ENCODE measurements at places on chromosomes 1 and 21.

DNA sequence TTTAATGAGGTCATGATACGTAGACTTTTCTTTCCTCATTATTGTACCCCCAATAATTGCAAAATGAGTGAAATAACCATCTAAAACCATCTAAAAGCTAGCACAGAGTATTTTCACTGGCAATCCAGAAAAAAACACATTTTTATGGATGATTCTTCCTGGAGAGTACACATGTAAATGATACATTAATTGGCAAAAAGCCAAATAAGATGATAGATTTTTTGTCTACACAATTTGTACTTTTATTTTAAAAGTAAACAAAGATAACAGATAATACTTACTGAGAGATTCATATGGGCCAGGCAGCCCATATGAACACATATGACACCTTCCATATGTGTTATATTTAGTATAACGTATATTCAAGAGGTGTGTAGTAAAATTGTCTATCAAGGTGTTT, 2.5 kb upstream of the KRTAP19-7 start:
- no peak for DNase-seq

- no peak for DNase-seq
Observed at GRCh38 chr1:246147524-246148461, 359.3 kb downstream of the SMYD3 start.

DNA sequence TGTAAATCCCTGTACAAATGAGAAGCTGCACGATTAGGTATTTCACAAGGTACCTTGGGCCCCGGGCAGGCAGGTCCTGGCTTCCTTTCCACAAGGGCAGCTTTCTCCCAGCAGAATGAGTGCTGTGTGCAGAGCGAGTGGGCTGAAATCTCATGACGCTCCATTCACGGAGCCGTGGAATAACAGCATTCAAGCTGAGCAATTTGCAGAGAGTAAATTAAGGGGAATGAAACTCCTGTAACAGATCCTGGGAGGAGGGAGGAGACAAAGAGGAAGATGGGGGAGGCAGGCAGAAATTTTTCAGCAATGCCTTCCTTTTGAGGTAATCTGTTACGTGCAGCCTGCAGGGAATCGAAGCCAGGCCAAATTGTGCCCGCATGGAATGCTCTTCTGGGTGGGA, 239.9 kb downstream of the TNR start:
- DNase-seq = no peak

- DNase-seq = peak; percentile 91
Observed at GRCh38 chr1:35930593-35931445, at the start of gene AGO3. AGO3 (plus strand) TSS chr1:35931105; CDS start chr1:35931427, 322 bp downstream.

- no peak for DNase-seq
Observed at GRCh38 chr1:100582943-100583342, 45.0 kb downstream of the GPR88 start.

DNA sequence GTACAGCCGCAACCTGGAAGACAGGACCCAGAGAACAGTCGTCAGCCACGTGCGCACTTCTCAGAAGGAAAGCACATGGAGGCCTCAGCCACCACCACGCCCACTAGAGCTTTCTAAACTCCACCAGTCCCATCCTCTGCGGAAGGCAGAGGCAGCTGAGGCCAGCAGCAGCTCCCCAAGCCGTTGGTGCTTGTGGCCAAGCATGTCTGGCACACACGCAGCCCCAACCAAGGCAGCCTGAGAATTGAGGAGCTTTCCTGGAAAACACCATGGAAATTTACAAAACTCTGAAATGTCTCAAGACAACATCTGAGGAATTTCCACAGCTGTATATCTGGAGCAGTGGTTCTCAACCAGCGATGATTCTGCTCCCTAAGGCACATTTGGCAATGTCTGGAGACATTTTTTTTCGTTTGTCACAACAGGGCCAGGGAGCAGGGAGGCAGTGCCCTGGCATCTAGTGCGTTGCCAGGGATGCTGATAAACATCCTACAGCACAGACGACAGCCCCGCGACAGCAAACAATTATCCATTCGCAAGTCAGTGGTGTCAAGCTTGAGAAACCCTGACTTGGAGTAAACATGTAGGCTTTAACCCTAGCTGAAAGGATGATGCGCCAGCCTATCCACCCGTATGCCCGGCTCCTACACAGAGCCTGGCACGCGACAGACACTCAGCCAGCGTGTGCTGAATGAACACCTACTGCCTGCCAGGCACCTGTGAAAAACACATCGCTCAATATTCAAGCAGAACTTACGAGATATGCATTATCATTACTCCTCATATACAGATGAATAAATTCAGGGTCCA, 24.7 kb downstream of the NPHP4 start:
- DNase-seq = no peak

GRCh38 chr21:41548781-41549180, 40.8 kb upstream of the TMPRSS2 start:
- DNase-seq = no peak

- no peak for DNase-seq
Observed at GRCh38 chr1:68049941-68050878, at the start of gene DIRAS3. DIRAS3 (minus strand) TSS chr1:68050627; CDS start chr1:68047297, 3,330 bp downstream.

DNA sequence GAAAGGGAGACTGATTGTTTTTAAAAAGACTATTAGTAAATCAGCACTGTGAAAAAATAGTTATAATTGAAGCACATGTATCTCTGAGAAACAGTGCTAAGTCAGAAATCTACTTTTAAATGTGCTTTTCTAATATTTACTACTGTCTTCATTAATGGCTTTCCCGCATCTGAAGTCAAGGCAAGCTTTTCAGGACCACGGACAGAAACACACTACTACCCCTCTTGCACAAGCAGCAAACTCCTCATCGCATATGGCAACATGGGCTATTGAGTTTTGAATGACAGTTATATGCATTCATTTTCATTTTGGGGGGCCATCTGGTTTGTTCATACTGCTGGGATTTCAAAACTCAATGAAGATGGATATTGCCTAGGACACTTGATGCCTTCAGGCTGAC, 433.4 kb upstream of the CAMK1G start:
- DNase-seq = no peak

Data from activated naive CD4-positive, alpha-beta T cell treated with Interleukin-2 at 50 U/mL for 16 hours (primary cell).